Breast epithelium (tissue), 4 donors: ENCODE measurements at places on chromosomes 7 and 10.

DNA sequence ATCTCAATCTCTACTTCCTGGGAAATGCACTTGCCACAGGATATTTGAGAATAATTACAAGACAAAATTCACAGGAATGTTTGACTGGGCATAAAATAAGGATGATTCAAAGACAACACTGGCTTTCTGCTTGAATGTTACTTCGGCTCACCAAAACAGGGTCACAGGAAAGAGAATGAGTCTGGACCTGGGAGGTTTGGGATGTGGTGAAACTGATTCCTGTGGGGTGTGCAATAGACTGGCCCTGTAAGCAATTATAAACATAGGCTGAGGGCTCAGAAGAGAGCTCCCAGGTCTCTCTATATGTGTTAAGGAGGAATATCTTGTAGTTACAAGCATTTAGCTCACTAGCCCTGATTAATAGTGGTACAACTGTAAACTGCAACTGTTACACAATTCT, 613.9 kb upstream of the CELF2 start:
- no peak for DNase-seq

- no peak for DNase-seq
Observed at GRCh38 chr7:37376386-37376785, 72.3 kb downstream of the ELMO1 start.

DNA sequence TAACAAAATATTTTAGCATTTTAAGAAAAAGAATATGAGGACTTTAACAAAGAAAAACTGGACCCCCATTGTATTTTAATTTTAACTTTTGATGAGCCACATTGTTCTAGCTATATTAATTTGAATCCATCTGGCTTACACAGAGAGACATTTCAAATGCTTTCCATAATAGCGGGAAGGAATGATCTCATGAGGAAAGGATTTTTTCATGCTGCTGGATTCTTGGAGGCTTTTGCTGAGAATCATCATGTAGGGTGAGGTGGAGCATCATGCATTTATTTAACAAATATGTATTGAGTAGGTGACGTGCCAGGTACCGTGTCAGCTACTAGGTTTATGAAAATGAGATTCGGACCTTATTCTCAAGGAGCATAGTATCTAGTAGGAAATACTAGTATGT, 1006.3 kb downstream of the SORCS1 start:
- DNase-seq, result no peak

GRCh38 chr10:11721806-11722205, 20.4 kb upstream of the ECHDC3 start:
- DNase-seq, result no peak

DNA sequence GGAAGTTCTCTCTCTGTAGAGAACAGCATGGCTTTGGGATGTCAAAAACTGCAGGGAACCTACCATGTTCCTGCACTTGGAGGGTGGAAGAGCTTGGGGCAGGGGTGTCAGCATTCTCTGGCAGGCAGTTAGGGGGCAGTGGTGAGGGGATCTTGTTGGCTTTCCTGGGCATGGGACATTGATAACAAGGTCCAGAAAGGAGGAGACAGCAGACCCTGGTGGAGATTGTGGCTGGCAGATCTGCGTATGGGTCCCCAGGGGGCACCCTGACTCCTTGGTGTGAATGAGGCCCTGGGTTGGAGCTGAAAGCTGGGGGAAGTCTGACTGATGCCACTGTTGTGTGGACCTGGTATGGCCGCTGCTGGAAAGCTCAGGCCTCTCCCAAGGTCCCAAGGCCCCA, 22.9 kb upstream of the CAMK2B start:
- no peak for DNase-seq

DNA sequence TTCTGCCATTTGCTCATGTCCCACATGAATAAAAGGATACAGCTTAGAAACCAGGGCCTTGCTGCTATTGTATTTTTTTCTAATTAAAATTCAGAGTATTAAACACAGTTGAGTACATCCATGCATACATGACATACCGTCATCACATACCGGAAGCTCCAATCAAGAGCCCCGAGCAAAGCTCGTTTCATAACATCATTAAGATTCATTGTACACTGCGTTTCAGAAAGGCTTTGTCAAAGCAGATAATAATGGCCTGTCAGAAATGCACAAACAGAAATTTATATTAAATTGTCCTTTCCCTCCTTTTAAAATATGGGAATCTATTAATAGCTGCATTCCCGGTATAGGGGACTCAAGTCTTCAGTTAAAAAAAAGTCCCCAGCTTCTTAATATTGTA, 103.4 kb downstream of the PRTFDC1 start:
- DNase-seq, result no peak

DNA sequence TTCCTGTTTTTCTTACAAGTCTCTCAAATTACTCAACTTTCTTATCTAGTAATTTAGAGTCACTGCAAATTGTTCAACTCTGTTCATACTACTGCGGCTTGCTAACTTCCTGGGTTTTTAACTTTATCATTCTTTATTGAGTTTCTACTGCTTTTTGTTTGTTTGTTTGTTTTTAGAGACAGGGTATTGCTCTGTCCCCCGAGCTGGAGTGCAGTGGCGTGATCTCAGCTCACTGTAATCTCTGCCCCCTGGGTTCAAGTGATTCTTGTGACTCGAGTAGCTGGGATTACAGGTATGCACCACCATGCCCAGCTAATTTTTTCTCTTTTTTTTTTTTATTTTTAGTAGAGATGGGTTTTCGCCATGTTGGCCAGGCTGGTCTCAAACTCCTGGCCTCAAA, 182.9 kb downstream of the TSPAN12 start:
- no peak for DNase-seq

DNA sequence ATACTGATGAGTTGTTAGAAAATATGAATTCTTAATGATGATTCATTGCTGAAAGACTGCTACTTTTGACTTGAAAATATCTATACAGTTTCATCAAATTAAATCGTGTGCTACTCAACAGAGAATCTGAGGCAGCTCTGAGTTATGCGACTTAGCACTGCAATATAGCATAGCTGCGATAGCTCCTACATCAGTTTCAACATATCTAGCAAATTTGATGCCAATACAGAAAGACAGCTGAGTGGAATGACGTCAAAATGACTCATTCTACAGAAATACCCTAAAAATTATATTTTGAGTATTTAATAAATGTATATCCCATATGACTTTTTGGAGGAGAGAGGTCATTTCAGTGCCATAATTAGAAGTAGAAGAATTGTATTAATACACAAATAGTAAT, 1.1 kb upstream of the TARP start:
- DNase-seq, result no peak

DNA sequence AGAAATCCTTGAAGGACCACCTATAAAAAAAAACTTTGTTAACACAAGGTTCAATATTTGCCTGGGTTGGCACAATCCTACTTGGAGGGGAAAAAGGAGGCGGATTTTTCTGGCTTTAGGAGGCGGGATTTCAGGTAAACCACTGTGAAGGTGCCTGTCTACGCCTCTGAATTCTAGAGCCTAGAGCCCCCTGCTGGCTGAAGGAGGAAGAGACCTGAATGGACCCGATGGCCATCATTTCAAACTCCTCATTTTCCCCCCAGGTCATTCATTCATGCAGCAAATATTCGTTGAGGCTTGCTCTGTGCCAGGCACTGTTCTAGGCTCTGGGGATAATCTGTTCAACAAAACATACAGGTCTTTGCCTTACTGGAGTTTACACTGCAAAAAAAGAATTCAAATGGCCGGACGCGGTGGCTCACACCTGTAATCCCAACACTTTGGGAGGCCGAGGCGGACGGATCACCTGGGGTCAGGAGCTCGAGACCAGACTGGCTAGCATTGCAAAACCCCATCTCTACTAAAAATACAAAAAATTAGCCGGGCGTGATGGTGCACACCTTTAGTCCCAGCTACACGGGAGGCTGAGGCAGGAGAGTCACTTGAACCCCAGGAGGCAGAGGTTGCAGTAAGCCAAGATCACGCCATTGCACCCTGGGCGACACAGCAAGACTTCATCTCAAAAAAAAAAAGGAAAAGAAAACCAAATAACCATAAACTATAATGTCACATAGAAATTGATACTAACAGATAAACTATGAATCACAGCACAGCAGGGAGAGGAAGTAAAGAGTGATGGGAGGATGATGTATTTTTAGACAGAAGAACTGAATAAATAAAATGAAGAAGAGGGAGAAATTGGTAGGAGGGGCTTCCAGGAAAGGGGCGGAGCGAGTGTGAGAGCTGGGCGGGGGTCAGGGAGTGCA, 90.1 kb upstream of the NFE2L3 start:
- peak; percentile 43 for DNase-seq

- no peak for DNase-seq
Observed at GRCh38 chr7:41881331-41882130, 178.6 kb upstream of the INHBA start.

DNA sequence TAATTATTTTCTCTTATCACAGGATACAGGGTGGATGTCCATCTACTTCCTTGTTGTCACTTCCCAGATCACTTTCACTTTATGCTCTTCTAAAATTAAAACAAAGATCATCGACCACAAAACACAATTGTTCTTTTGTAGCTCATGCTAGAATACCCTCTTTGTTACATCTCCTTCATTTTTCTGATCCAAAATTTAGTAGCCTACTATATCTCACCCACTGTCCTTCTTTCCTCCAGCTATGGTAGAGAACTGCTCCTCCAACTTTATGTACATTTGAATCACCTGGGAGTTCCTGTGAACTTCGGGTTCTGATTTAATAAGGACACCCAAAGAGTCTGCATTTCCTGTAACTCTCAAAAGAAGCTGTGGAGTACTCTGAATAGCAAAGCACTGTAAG, 1.2 kb upstream of the AHR start:
- DNase-seq, result no peak

- no peak for DNase-seq
Observed at GRCh38 chr7:159060440-159060839, 84.2 kb downstream of the VIPR2 start.

- DNase-seq, result peak; percentile 72
Observed at GRCh38 chr7:151013733-151014497, 10.4 kb downstream of the ATG9B start.

GRCh38 chr10:71711052-71711623, 8.4 kb downstream of the C10orf105 start:
- no peak for DNase-seq

- no peak for DNase-seq
Observed at GRCh38 chr7:94656925-94657731, 1.2 kb upstream of the SGCE start.

DNA sequence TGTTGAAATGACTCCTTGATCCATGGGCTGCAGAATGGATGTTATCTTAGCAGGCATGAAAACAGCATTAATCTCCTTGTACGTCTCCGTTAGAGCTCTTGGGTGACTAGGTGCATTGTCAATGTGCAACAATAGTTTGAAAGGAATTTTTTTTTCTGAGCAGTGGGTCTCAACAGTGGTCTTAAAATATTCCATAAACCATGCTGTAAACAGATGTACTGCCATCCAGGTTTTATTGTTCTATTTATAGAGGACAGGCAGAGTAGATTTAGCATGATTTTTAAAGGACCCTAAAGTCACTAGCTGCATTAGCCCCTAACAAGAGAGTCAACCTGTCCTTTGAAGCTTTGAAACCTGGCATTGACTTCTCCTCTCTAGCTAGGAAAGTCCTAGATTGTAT, 64.0 kb downstream of the NRF1 start:
- DNase-seq, result no peak

DNA sequence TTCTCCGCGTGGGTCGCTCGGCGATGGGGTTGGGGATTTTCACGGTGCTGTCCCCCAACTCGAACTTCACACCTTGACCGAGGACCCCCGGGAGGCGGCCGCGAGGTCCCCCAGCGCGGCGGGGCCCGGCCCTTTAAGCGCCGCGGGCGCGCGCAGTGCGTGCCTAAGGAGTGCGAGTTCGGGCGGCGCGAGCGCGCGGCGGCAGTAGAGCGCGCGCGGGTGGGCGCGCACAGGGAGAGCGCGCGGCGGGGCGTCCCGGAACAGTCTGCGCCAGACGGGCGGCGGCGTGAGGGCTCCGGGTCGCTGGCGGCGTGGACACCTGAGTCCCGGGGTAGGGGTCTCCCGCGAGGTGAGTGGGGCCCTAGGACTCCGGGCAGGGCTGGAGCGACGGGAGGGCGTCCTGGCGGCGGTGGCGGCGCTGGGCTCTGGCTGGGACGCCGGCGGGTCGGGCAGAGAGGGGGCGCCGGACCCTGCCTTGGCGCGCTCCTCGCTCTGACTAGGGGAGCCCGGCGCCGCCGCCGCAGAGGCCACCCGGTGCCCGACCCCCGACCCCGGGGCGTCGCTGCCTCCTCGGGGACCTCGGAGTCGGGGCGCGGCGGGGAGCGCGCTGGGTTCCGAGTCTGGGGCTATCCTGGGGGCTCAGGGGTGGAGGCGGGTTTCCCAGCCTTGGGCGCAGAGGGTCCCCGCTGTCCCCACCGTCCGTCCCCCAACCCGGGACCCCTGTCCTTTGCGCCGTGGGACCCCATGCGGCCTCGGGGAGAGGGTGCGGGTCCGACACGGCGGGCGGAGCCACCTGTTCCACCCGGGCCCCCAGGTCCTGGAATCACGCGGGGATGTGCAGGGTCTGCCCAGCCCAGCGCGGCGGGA, at the start of gene PROSER2:
TSS of gene PROSER2 (plus strand) at position 235 of the 867 bp plus-strand sequence. CDS start 28,722 bp downstream, outside the sequence.
- peak; percentile 56 for DNase-seq
